ENCODE measurements at places on chromosomes 7 and 10.

- no peak for DNase-seq
These were observed 27.1 kb downstream of the RBM17 start for GRCh38 chr10:6115824-6116350.

- no peak for DNase-seq
These were observed 1140.0 kb upstream of the AUTS2 start for GRCh38 chr7:68458010-68458908.

DNA sequence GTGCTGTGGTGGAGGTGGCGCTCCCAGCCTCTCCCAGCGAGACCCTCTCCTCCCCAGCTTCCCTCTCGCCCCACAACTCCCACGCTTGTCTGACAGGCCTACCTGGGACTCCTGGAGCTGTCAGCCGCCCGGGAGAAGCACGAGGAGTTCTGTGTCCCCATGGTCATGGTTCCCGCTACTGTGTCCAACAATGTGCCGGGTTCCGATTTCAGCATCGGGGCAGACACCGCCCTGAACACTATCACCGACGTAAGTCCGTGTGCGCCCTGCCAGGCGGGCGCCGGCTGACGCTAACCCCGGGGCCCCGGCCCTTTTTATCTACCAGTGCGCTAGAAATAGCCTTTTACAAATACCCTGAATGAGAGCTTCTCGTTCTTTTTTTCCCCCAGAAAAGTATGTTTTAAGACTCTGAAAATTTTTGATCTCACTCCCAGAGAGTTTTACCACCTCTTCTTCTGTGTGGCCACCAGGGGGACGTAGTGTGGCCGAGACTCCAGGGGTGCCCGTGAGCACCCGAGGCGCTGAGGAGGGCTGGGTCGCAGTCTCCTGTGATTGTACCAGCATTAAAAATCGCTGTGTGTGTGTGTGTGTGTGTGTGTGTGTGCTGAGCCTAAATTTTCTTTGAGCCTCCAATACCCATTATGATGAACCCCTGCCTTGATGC is 52.6 kb downstream of the PFKP start:
- no peak for DNase-seq

- no peak for DNase-seq
These were observed 28.7 kb downstream of the ZEB1 start for GRCh38 chr10:31347705-31348104.

DNA sequence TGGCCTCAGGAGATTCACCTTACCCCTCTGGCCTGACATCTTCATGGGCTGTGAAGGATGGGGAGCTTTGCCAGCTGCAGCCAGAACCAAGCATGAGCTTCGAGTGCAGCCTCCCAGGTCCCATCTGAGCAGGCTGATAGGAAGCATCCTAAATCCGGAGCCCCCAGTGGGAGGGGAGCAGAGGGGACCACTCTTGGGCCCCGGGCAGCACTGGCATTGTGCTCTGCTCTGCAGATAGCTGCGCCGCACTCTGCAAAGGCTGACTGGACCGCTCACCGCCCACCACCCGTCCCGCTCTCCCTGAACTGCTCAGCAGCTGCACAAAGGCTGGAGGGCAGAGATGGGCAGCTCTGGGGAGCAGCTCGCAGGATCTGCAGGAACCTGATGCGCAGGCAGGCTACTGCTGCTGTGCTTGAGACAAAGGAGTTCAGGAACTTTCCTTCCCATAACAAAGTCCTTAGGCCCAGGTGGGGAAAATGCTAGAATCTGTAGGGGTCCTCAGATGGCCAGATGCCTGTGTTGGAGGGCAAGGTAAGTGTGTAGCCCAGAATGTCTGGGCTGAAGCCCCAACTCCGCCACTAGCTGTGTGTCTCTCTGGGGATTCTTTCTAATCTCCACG is 51.8 kb downstream of the ARHGAP22 start:
- no peak for DNase-seq

GRCh38 chr7:105438254-105438653 is 49.5 kb upstream of the SRPK2 start:
- no peak for DNase-seq

GRCh38 chr7:102467581-102468477 is 3.0 kb downstream of the LRWD1 start:
- no peak for DNase-seq

GRCh38 chr7:79876848-79877252 is 257.8 kb upstream of the GNAI1 start:
- DNase-seq = no peak

DNA sequence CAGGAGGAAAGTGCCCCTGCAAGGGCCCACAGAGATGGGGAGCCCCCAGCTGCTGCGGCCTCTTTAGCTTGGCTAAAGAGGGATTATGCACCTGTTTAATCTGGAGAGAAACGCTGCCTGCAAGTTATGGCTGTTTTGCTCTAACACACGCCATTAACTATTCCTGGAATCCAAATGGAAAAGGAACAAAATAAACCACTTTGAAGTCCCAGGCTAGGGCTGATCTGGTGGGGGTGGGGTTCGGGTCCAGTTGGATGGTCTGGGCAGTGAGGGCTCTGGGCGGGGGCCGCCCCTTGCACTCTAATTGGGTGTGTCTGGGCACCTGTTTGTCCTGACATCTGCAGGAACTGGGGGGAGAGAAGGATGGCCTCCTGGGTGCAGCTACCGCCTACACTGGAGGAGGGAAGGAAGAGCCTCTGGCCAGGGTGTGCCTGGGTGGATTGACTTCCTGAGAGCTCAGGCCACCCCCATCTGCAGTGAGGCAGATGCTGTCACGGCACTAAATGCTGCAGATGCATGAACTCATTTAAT is 300.6 kb downstream of the ZEB1 start:
- no peak for DNase-seq

- DNase-seq = no peak
These were observed 370.2 kb downstream of the PPP1R3A start for GRCh38 chr7:113548561-113548960.

DNA sequence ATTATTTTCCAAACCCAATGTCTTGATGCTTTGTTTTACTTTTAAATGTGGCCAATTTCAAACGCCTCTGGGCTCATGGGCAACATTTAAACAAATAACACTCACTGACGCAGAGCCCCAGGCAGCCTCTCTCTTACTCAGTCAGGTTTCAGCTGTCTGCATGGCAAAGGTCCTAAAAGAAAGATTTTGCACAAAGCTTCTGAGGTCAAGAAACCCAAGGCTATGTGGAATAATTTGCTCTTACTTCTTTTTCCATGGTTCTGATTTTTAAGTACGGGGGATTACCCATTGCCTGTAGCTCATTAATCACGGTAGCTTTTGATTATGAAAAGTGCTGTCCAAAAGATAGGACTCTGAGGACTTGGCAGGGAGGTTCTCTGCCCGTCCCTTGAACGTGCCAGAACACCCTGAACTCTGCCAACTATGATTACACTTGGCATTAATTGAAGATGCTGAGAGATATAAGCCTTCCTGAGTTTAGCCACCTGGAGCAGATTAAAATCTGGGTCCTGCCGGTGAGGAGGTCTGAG is 14.1 kb upstream of the MSRB2 start:
- DNase-seq = no peak

DNA sequence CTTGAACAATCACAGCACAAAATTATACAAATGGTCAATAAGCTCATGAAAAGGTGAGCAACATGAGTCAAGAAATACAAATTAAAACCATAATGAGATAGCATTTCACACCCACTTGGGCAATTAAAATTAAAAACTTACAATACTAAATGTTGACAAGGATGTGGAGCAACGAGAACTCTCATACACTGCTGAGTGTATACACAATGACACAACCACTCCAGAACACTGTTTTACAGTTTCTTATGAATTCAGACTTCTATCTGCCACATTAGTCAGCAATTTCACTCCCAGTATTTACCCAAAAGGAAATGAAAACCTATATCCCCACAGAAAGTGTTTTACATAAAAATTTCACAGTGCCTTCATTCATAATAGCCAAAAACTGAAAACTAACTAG is 31.1 kb downstream of the GDI2 start:
- DNase-seq = no peak

- DNase-seq = peak; percentile 80
These were observed 32.7 kb downstream of the CALML5 start for GRCh38 chr10:5466451-5467206.

DNA sequence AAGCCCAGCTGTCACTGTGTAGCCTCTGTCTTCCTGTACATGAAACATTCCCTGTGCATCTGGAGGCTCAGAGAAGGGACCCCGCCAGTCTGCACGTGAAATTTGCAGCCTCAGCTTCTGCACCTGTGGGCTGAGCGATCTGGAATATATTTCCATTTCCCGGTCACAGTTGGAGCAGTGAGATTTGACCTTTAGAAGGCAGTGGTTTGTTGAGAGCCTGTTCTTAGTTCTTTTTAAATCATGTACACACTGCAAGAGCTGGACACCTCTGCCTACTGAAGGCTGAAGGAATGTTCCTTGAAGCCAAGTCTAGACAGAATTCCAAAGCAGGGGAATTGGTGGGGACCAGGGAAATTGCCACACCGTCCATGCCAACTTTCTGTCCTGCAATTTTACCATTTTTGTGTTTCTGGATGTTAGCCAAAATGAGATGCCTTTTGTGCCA is 706.6 kb downstream of the INHBA start:
- DNase-seq = no peak

GRCh38 chr10:96250349-96250748 is 21.0 kb downstream of the BLNK start:
- no peak for DNase-seq

GRCh38 chr7:44383566-44383965 is 58.2 kb upstream of the CAMK2B start:
- no peak for DNase-seq

DNA sequence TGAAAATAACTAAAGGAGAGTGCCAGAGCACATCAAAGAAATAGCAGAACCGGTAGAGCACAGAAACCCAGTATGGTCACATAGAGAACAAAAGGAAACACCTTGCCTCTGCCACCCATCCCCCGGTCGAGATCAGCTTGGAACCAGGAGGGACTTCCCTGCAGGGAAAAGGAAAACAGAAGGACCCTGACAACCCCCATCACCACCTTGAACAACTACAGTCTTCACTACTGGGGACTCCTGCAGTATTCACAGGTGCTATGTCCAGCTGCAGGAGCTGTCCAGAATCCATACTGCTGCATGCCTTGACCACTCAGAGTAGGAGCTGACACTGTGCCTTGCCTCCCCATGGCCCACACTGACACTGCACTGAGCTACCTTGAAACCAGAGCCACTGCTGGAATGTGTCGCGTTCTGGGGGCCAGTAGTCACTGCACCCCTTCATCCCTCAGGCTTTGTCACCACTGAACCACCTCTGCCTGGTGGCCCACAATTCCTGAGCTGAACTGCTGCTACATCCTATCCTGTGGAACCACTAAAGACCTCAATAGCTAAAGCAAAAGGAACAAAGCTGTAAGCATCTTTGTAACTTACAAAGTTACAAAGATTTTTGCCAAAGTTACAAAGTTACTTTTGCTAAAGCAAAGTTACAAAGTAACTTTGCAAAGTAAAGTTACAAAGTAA is 66.8 kb downstream of the TRIL start:
- DNase-seq = no peak

DNA sequence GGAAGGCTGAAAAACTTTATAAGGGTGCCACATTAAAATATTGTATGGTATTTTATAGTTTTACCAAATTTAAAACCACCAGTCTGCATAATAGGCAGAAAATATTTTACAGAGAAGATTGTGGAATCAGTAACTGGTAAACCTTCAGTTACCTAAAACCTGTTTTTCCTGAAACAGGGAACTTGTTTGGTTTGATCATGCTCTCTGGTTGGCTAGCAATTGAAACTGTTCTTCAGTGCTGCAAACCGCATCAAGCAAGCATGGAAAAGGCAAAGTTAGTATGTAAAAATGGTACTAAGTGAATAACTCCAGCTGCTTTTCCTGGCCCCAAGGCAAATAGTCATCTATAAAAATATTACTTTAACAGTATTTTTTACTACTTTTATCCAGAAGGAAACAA is 316.9 kb upstream of the LRRN3 start:
- no peak for DNase-seq

DNA sequence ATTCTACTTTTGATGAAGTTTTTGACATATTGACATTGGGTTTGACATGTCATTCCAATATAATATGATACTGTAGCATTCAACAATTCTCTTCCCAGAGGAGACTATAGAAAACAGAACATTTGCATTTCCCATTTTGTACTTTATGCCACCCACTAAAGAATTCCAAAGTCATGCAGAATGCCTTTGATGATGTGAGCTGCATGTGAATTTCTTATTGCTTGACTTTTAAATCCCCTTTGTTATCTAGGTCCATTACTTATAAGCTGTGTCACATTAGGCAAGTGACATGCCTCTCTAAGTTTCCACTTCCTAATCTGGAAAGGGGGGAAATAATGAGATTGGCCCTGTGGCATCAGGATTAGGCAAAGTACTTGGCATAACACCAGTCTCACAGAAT is 436.7 kb downstream of the AUTS2 start:
- DNase-seq = no peak

DNA sequence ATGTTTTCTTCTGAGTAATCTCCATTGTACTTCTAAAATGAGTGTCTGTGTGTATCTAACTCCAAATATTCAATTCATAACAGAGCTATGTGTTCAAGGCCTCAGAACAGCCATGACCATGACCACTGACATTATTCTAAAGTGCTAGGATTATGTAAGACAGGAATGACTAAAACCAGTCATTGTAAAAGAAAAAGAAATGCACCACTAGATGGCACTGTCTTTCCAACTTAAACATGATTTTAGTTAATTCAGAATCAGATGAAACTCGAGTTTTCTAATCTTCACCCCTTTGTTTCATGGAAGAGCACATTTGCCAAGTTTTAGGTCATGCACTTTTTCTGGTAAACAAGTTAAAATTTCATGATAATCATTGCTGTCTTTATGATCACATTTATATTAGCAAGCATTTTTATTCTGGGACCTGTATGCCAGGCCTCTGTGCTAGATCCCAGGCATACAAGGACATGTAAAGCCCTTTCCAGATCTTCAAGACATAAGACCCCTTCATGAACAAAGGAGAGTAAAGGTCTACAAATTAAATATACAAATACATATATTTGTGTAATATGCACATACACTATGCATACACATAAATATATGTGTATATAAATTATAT is 26.1 kb upstream of the RSU1 start:
- DNase-seq = no peak

- no peak for DNase-seq
These were observed 39.7 kb upstream of the MTPN start for GRCh38 chr7:136016649-136017395.

DNA sequence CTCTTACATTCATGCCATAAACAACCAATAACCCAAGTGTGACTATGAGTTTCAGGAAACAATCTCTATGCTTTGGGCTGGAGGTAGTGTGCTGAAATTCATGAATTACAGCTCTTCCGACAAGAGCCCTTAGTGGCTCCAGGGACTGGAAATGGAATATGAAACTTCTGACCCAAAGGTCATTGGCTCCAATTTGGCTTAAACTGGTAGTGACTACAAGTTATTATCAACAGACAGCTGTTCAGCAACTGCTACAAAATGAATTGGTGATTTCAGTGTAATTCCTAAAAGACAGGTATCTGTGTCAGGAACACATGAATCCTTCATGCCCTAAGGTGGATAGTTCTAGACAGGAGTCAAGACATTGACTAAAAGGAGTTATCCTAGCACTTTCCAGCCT is 745.4 kb downstream of the PHTF2 start:
- no peak for DNase-seq
